ENCODE measurements at places on chromosomes 7 and 10.

DNA sequence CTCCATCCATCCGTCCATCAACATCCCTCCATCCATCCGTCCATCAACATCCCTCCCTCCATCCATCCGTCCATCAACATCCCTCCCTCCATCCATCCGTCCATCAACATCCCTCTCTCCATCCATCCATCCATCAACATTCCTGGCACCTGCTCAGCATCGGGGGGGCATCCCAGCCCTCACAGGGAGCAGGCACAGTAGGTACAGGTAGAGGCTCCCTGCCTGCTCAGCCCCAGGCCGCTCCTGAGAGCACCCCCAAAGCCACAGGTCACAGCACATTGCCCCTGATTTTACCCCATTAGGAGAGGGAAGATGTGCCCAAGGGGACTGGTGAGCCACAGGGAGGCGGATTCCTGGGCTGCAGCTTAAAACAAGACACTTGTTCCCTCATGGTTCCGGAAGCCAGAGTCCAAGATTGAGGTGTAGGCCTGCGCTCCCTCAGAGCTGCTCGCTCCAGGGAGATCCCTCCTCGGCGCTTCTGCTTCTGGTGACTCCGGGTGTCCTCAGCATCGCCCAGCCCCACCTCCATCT lies 21.1 kb upstream of the CFAP46 start:
- H3K4me1 ChIP-seq = peaks cover 12% of the 10 kb centered on the region
- H3K27ac ChIP-seq = no peak overlapping the region
- H3K36me3 ChIP-seq = no peaks in the 10 kb centered on the region
- H3K4me3 ChIP-seq = no peak overlapping the region
- DNase-seq = no peak

DNA sequence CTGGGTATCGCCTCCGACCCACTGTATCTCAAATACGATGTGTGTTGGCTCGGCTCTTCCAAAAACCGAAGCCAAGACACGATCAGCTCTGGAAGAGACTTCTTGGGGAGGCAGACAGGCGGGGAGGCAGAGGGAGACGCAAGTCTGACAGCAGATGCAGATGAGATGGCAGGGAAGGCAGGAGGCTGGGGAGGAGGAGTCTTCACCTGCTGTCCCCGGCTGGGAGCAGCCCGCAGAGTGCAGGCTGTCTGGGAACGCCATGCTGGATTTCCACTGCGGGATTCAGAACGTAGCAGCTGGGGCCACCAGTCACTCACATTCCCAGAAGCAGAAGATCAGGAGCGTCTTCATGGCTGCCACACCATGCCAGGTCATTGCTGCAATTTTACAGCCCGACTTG lies 29.4 kb downstream of the CTBP2 start:
- no peaks in the 10 kb centered on the region for H3K36me3 ChIP-seq
- H3K27me3 ChIP-seq = no peaks in the 10 kb centered on the region
- no peaks in the 10 kb centered on the region for H3K4me1 ChIP-seq
- no peak overlapping the region for H3K27ac ChIP-seq
- no peak overlapping the region for H3K4me3 ChIP-seq

GRCh38 chr10:6202684-6203330 lies at the start of gene PFKFB3:
Gene PFKFB3 (plus strand): TSS chr10:6202932. CDS start chr10:6203261, 329 bp downstream.
- H3K4me3 ChIP-seq = peak within 1 kb of the TSS; percentile 89
- no peaks in the 10 kb centered on the region for H3K27me3 ChIP-seq
- DNase-seq = peak; percentile 72
- H3K36me3 ChIP-seq = no peaks in the 10 kb centered on the region

DNA sequence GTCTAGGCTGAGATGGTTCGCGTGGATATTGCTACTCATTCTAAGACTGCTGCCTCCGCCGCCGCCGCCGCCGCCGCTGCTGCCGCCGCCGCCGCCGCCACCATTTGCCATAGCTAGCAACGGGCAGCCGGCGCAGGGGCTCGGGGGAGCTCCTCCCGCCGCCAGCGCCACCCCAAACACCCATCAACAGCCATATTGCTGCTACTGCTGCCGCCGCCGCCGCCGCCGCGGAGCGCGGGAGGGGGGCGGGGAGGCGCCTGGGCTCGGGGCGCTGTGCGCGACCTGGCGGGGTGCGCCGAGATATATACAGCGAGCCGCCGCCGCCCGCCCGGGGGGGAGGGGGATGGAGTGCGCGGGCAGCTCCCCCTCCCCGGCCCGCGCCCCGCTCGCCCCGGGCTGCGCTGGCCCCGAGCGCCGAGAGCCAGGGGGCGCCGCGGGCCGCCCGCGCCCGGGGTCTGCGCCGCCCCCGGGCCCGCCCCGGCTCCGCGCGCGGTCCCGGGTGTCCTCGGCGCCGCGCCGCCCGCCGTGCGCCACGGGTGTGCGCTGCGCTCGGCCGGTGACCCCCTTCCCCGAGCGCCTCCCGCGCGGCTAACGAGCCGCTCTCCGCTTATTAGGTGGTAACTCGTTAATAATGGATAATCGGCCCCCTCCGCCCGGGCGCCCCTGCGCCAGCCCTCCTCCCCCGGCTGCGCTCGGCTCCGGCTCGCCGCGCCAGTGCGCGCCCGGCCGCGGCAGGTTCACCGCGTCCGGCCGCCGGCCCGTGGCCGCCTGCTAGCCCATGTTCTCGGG lies at the start of gene KCNMA1:
TSS of gene KCNMA1 (minus strand) at position 277 of the 789 bp plus-strand sequence.
- peaks cover 51% of the 10 kb centered on the region for H3K27me3 ChIP-seq
- no peak within 1 kb of the TSS for H3K27ac ChIP-seq
- no peak within 1 kb of the TSS for H3K4me3 ChIP-seq
- no peak for DNase-seq
- H3K4me1 ChIP-seq = no peaks in the 10 kb centered on the region

GRCh38 chr10:102795453-102796406 lies 41.5 kb downstream of the CYP17A1 start:
- H3K4me3 ChIP-seq = no peak overlapping the region
- H3K36me3 ChIP-seq = peaks cover 38% of the 10 kb centered on the region

- DNase-seq = no peak
- H3K36me3 ChIP-seq = no peaks in the 10 kb centered on the region
- H3K27ac ChIP-seq = no peak overlapping the region
- peaks cover 9% of the 10 kb centered on the region for H3K4me1 ChIP-seq
These were observed 1.4 kb downstream of the PTPRE start for GRCh38 chr10:127908106-127908958.

DNA sequence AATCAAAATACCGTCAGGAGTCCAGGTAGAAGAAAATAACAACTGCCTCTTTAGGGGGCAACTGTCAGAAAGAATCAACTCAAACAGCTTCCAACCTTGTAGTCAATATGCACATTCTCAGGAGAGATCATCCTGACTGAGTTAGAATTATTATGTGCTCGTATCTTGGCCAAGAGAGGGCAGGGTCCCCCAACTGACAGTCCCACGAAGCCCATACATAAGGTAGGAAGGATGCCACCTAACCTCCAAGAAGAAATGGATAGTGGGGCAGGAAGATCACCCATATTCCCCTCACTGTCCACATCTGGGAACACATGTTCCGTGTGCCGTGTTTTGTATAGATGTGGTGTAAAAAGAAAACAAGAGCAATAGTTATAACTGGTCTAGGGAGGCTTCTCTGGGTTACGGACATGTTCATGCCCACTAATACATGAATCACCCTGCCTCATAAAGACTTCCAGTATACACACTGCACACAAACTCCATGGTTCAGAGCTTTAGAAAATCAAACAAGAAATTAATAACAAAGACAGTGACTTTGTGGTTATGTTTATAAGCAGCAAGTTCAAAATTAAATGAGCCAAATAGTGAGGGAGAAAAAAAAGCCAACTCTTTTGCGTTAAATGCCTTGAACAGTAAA lies 295.6 kb downstream of the FGFR2 start:
- H3K27ac ChIP-seq = no peak overlapping the region
- DNase-seq = no peak
- H3K36me3 ChIP-seq = no peaks in the 10 kb centered on the region
- H3K4me1 ChIP-seq = no peaks in the 10 kb centered on the region
- peaks cover 2% of the 10 kb centered on the region for H3K27me3 ChIP-seq
- no peak overlapping the region for H3K4me3 ChIP-seq

DNA sequence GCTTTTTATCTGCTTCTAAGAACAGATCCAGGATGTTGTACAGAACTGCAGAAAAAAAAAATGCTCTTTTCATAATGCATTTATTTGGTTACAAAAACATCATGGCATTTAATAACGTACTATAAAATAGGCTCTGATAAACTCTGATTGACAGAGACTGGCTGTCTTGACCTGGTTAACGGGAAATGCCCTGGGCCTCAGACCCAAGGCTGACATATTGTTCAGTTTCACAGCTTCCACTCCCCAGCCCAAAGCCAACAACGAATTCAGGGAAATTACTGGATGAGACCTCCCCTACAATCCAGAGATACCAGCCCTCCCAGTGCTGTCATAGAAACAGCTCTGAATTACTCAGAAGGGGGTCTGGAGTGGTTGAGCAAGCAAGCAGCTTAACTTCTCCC lies 260.1 kb downstream of the CREB5 start:
- no peak for DNase-seq
- H3K36me3 ChIP-seq = no peaks in the 10 kb centered on the region
- H3K27me3 ChIP-seq = no peaks in the 10 kb centered on the region
- H3K27ac ChIP-seq = no peak overlapping the region
